ENCODE measurements at places on chromosomes 3 and 15.

DNA sequence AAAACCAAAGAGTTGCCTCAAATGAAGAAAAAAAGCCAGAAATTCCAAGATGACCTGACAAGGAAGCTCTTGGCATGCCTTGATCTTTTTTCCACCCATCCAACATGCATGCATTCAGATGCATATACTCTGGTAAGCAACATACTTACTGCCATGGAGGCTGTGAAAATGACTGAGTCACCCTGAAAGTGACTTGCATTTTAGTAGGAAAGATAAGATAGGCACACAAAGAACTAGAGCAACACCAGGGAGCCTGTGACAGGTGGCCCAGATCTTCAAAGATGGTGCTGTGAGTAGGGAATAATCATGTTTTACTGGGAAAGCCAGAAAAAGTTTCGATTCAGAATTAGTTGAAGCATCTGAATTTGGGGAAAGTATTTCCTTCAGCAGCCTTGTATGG lies 185.1 kb upstream of the SLCO3A1 start:
- DNase-seq: no peak

DNA sequence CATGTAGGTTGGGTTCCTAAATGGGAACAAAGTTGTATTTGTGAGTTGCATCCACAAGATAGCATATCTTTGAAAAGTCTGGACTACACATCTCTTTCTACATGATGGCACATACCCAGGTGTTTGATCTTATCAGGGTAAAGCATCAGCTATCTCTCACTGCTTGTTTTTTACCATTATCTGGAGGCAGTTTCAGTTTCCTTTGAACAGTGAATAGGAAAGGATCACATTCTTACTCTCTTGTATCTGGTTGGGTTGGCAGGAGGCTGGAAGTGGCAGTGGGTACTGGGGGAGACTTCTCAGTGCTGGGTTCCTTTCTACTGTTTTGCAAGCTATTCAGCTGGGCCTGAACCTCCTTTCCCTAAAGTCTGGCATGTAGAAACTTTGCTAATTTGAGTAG lies 4.1 kb downstream of the CEMIP start:
- no peak for DNase-seq

DNA sequence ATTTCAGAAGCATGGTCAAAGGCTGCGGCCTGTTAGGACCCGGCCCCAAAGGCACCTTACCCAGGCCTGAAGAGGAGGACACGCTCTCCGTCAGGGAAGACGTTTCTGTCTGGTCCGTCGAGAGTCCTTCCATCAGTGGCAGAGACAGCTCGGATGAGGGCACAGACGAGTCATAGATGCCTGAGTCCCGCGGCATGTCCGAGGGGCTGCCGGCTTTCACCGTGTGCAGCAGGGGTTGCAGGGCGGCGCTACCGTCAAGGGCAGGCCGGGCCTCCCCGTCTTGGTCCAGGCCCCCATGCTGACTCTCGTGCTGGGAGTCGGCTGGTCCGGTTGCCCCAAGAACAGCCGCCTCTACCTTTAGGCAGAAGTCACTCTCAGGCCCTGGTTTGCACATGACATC lies 37.1 kb downstream of the SPATA12 start:
- no peak for DNase-seq

- DNase-seq: no peak
Observed at GRCh38 chr15:25416693-25417092, 22.1 kb downstream of the UBE3A start.

DNA sequence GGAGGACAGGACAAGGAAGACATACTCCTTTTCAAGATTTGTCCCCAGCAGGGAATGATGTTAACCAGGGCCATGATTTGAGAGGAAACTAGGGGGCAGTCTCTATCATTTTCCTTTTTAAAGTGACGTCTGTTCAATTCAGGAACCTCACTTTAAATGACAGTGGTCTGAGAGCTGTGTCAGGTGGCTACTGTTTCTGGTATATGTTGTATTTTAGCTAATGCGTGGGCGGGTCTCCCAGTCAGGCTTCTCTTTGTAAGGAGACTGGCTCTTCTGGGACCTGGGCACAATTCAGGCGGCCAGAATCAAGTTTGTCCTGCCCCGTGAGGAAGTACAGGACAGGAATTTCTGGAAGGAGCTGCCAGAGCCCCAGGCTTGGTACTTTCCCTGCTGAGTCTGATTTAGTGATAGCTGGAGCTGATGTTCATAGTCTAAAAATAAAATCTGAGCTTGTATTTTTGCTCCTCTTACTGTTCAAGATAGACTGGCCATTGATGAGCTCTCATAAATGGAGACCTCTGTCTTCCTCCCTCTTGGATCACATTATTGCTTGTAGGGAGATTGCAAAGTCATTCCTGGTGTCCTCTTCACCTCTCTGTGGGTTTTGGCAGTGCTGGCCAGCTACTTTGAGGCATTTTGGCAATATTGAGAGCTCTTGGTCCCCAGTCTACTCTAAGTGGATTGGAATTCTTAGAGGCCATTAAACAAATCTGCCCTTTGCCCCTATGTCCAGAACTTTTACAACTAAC lies 25.6 kb downstream of the SQOR start:
- DNase-seq: peak; percentile 56

- no peak for DNase-seq
Observed at GRCh38 chr3:82143661-82144412, 382.4 kb upstream of the GBE1 start.

- DNase-seq: no peak
Observed at GRCh38 chr3:8359133-8359532, 142.5 kb upstream of the LMCD1 start.

DNA sequence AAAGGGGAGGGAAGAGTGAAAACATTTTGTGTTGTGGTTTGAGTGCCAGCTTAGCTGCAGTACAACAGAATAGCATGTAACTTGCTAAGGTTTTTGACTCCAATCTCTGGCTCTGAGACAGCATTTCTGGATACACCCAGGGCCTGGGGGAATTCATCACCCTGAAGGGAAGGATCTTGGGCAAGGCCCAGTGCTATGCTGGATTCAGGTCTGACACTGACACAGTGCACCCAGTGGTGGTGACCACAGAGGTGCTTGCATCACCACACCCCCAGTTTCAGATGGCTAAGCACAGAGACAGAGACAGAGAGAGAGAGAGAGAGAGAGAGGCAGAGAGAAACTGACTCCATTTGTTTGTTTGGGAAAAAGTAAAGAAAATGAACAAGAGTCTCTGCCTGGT lies 74.1 kb upstream of the KBTBD8 start:
- no peak for DNase-seq

DNA sequence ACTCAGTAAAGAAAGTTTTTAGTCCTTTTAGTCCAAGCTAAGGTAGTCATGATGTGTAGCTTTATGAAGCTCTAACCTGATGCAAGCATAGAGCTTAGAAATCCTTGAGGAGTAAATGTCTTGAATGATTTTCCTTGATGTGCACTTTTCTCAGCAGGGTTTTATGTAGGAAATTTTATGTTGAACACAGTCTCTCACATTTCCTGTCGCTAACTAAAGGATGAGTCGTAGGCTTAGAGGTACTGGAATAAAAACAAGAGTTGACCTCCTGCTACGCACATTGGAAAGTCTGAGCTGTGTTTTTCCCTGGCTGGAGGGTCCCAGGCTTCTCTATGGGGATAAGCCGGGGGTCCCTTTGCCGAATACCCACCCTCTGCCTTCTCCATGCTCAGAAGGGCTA lies 34.7 kb upstream of the ZPLD1 start:
- no peak for DNase-seq

DNA sequence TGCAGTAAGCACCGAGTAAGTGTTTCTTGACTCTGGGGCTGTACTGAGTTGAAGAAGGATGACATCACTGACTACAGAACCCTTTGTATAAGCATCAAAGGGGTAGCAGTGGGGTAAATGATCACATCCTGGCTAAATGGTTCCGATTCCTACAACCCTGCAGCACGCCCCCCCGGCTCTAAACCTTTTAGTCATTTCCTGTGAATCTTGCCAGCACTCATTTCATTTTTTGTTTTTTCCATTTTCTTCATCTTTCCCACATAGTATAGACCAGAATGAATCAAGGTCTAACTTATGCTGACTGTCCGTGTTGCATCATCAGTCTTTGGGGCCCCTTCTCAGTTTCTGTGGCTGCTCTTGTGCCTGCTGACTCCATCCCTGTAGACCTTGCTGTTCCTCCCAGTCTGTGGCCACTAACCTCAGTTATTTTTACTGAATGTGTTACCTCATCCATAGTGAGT lies 383.1 kb upstream of the TPRG1 start:
- DNase-seq: no peak

GRCh38 chr3:170815340-170815739 lies 54.7 kb downstream of the RPL22L1 start:
- DNase-seq: no peak

DNA sequence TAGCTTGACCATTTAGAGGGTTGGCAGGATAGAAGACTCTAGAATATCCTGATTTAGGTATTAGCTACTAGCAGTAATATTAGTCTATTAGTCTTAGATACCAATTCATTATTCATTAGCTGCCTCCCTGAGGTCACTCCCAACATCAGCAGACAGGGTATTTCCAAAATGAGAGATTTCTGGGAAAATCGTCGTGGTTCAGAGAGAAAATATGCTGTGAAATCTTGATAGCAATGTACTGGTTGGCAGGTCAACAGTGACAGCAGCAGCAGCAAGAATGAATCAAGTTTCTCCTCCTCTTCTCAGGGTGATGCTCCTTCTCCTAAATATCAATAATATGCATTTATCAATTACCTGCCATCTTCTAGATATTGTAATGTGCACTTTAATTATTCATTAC lies 41.3 kb upstream of the ROBO1 start:
- no peak for DNase-seq

DNA sequence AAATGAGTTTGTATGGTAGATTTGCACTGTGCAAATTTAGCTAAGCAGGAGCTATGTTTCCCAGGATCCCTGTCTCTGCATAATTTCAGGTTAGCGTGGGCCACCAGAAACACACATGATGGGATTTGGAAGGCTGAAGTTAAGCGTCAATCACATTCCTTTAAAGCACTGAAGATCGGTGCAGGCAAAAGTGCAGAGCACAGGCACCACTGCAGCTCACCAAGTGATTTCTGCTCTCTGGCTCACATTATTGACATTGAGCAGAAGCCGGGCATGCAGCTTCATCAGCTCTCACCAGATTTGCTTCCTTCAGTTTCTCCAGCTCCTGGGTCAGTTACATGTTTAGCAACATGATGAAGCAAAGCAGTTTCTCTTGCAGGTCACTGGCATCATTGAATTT lies 256.4 kb upstream of the TGFBR2 start:
- no peak for DNase-seq

DNA sequence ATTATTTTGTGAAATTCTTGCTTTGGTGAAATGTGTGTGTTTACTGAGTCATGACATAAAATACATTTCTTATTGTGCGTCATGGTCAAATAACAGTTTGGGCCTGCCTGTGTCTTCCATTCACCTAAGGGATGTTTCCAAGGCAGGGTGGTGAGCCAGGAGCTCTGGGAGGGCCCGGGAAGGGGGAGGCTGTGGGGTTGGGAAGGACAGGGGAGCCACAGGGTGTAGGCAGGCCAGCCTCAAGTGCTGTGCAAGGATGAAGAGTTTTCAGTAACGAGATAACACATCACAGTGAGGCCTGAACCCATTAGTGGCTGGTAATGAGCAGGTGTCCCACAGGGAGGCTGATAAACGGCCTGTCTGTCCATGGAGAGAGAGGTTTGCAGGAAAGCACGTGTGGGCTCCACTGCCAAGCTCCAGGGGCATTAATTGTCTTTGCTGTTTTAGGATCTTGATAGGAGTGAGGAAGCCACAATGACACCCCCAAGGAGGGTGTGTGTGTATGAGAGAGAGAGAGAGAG lies 35.6 kb upstream of the SEC13 start:
- DNase-seq: no peak

DNA sequence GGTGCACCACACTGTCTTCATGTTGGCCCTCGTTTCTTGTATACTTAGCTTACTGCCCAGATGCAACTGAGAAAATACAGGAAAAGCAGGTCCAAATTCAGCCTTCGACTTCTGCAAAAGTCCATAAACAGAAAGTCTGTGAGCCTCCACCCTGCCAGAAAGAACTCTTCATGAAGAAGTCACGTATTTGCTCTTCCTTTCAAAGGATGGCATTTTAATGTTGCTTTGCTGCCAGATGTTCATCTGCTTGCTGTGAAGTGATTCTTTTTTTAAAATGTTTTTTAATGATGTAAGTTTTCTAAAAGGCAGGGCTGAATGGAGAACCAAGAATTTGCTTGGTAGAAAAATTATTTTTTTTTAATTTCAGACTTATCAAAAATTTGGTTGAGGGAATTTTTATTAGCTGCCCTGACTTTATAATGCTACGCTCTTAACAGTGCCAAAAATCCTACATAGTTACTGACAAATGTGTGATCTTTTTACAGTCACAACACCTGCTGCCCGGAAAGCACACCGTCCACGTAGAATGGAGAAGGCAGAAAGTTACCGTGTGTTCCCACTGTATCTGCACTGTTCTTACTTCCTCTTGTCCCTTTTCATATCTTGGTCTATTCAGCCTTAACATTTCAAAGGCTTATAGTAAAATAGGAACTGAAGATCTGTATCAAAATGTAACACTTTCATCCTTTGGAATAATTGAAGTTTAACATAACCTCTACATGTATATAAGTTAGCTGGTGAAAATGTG lies 136.3 kb downstream of the LRRC28 start:
- DNase-seq: no peak

- no peak for DNase-seq
Observed at GRCh38 chr3:2465842-2466241, 367.2 kb downstream of the CNTN4 start.

DNA sequence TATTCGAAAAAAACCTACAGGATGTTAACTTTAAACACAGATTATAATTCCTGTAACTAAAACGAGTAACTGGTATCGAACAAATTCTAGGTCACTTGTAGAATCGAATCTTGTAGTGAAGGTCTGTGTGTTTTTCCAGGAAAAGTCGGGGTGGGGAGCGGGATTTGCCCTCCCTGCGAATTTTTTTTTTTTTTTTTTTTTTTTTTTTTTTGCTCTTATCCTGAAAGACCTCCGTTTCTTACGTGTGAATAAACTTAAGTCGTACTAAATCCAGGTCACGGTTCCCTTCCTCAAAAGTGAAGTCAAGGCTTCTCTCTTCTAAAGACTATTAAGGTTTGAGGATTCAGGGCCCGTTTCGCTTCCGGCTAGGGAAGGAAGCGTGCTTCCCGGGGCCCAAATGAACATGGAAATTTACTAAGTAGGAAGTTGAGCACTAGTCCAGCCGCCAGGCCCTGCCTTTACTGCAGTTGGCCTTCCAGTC lies 770 bp downstream of the TBC1D5 start:
- DNase-seq: no peak

- DNase-seq: no peak
Observed at GRCh38 chr3:79473993-79474392, 293.8 kb downstream of the ROBO1 start.

GRCh38 chr15:50880651-50881114 lies 27.8 kb upstream of the AP4E1 start:
- peak; percentile 41 for DNase-seq

DNA sequence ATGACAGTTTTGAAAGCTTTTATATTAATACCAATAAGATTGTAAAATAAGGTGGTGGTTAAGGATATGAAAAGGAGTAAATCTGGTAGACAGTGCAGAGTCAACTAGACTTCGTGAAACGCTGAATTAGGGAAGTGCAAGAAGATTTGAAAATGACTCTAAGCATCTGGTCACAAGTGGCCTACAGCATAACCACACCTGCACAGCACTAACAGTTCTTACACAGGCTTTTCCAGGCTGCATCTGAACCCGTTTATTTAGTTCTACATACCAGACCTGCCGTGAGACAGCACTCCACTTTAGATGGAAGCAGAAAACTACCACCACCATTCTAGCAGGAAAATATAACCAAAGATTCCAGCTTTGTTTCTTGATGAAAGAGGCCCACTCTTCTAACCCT lies 1.9 kb downstream of the DMXL2 start:
- peak; percentile 25 for DNase-seq
